Fibroblast of skin of right biceps (primary cell): ENCODE measurements at places on chromosomes 1 and 21.

GRCh38 chr1:29912425-29912824 lies 676.1 kb downstream of the PTPRU start:
- peak; percentile 24 for DNase-seq

DNA sequence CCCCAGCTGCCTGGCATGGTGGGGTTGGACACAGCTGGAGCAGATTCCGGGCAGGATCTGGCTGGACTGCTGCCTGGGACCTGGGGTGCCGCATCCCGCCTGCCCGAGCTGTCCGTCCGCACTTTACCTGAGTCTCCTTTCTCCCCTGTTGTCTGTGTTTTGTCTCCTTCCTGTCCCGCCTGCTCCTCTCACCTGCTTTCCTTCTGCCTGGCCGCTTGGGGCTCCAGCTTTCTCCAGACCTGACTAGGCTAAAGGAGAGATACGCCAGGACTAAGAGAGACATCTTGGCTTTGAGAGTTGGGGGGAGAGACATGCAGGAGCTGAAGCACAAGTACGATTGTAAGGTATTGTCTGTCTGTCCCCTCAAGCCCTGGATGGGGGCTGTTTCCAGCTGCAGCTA lies 73.3 kb downstream of the ARHGEF10L start:
- no peak for DNase-seq

DNA sequence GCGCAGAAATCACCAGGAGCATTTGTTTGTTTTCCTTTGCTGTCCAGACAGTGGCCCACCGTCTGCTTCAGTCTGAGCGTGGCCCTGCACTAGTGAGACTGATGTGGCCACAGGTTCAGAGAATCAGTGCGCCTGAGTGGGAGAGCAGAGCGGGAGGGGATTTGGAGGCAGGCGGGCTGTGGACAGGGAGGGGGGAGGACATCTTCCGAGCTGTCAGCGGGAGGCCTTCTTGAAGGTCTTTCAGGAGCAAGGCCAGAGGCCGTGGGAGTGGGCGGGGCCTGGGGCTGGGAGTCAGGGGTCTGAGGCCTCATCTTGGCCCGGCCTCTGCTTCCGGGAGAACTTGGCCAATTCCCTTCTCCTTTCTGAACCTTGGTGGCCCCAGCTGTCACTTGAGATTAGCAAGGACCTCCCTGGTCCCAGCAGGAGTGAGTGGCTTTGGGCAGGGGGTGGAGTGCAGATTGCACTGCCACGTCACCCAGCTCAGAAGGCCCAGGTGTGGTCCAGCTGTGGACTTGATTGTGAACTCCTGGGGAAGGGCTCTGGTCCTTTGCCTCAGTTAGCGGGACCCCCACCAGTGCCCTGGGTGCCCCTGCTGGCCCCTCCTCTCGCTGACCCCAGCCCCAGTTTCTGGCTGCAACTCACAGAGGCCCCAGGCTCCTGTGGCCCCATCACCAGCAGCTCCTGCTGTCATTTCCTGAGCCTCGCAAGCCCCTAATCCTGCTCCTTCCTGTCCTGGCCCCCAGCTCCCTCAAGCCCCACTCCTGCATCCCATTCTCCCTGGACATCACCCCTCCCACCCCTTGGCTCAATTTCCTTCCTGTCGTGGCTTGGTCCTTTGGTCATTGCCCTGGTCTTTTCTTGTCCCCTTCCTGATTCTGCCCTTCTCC lies 8.4 kb downstream of the TNFRSF1B start:
- no peak for DNase-seq

DNA sequence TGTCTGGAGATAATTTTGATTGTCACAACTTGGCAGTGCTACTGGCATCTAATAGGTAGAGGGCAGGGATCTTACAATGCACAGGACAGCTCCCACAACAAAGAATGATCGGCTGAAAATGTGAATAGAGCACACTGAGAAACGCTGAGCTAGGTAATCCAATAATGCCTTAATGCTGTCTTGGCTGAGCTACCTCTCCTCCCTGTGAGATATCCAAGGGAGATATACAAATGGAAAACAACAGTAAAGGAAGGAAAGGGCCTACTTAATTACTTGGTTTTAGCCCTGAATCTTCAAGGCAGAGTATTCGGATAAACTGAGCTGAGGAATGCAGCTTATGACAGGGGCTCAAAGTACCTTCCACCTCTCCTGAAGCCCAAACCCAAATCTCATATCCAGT lies 2.9 kb downstream of the DNASE2B start:
- no peak for DNase-seq

- DNase-seq = peak; percentile 93
Observed at GRCh38 chr1:63731117-63732043, 42.4 kb upstream of the ROR1 start.

GRCh38 chr21:41141031-41141457 lies 26.9 kb upstream of the BACE2 start:
- peak; percentile 87 for DNase-seq

DNA sequence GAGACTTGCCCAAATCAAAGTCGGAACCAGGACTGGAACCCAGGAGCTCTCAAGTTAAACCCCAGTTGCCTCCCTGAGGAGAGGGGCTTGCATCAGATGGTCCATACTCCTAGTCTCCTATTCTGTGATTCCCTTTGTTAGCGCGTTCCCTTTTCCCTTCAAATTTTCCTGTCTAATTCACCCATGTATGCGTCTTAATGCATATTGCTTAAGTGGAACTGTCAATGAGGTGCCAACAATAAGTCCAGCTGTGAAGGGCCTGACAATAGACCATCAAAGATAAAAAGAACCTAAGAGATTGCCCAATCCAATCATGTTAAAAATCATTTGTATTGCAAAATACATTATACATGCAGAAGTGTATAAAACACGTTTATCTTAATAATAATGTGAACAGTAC lies 634 bp upstream of the SPATA6 start:
- no peak for DNase-seq

- peak; percentile 34 for DNase-seq
Observed at GRCh38 chr1:226882631-226883409, 12.4 kb downstream of the PSEN2 start.

DNA sequence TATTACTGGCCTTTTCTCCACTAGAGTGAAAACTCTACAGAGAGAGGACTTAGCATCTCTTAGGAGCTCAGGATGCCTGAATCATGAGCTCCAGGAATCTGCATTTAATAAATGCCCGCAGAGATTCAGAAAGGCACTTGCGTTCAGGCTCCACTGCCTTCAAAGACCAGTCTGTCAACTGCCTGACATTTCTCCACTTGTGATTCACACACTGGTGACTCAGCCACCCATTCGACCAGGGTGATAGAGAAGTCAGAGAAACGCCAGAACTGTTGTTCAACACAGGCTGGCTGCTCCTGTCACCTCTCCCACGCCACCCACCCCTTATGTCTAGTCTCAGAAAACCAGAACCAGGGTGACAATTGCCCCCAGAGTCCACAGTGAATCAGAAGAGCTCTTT lies 26.9 kb upstream of the LBR start:
- DNase-seq = peak; percentile 84

- DNase-seq = peak; percentile 90
Observed at GRCh38 chr1:41662061-41662764, 177.7 kb upstream of the EDN2 start.

GRCh38 chr21:23694390-23694789 lies 1912.9 kb downstream of the MRPL39 start:
- no peak for DNase-seq

GRCh38 chr1:94104127-94104684 lies 16.7 kb downstream of the ABCA4 start:
- DNase-seq = no peak

DNA sequence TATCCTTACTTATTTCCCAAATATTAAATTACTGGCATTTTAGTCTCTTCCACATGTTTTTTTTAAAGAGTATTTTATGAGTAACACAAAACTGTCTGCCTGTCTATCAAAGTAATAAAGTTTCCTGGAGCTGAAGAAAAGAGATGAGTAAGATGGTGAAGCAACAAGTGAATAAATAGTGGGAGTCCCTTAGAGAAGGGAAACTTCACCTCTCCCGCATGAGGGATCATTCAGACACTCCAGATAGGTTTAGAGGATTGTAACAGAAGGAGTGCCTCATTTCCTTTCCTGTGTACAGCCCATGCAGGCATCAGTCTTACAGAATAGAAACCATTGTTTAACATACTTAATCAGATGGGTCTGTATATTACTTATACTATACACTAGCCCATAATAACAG lies 205.7 kb downstream of the USP25 start:
- no peak for DNase-seq

DNA sequence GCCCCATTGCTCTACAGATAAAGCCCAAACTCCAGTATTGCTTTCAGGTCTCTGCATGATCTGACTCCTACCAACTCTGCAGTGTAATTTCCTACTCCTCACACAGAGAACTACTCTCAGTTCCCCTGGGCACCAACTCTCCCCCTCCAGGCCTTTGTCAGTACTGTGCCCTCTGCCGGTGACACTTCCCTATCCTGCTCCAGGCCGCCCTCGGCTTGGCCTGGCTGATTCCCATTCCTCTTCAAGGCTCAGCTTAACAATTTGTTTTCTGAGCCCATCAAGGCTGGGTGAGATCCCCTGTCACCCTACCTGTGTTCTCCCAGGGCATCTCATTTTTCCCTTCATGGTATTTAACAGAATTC lies 2.6 kb downstream of the SLAMF8 start:
- DNase-seq = no peak

- no peak for DNase-seq
Observed at GRCh38 chr1:239322369-239322768, 64.0 kb upstream of the CHRM3 start.

DNA sequence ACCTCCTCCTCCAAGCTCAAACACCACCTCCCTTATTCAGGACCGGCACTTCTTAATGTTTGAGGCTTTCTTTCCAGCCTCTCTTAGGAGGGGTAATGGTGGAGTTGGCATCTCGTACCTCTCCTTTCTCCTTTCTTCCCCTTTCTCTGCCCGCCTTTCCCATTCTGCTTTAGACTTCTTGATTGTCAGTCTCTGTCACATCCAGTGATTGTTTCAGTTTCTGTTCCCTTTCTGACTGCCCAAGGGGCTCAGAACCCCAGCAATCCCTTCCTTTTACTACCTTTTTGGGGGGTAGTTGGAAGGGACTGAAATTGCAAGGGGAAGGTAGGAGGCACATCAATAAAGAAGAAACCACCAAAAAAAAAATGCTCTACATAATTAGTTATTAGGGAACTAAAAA lies 5.6 kb downstream of the ELK4 start:
- no peak for DNase-seq

DNA sequence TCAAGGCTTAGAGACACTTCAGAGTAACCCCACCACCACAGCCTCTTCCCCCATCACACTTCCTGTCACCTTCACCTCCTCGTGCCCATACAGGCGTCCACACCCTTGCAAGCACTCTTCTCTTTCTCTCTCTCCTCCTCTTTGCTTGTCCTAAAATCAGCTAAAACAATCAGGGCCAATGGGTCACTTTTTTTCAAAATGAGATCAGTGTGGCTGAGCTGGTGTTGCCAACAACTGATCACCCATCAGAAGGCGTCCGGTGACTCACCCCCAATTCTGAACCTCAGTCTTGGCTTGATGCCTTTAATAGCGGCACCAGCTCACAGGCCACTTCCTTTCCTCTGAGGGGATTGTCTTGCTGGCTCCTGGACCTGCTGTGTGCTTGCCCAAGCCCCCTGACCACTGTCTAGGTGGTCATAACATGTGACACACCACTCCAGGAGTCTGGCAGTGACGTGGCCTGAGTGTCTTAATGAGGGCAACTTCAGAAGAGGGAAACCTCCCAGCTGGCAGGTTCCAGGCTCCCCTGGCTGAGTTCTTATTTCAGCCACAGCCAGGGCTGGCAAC lies 1.6 kb downstream of the DRAXIN start:
- peak; percentile 81 for DNase-seq

- peak; percentile 73 for DNase-seq
Observed at GRCh38 chr1:41683681-41684500, 199.4 kb upstream of the EDN2 start.
